ENCODE measurements at places on chromosomes 11 and 22.

DNA sequence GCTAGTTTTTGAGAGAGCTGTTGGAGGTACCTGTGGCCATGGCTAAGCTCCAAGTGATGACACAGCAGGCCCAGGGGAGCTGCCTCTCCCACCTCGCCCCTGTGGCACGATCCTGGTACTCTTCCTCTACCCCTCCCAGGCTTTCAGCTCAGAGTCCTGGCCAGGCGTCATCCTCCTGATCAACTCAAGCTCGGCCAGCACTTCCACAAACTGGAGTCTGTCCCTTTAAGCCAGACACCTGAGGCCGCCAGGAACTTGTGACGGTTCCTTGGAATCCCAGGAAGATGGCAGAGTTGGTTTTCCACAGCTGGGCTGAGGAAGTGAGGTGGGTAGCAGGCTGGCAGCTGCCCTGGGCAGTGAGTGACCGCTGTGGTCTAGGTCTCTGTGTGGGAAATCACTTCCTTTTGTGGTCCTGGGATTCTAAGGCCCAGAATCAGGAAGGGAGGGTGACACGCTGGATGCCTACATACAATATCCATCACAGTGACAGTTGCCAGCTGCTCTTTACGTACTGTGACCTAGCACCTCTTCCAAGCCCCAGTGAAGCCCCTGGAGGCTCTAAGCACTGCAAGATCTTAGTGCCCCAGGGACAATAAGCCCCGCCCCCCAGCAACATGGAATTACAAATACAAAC lies 3.2 kb upstream of the CST6 start:
- no peak for DNase-seq

DNA sequence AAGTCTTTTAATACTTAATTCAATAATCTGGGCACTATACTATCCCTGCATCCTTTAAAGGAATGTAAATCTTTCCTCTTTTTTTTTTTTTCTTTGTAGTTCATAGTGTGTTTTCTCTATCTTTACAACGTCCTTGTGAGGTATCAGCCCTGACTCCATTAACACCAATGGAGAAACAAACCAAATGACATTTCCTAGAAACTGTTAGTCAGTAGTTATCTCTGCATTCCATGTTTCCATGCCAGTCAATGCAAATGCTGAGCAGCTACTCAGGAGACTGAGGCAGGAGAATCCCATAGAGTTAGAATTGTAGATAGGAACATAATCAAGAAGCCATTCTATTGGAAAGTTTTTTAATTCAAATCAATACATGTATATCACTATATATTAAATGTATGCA lies 182.2 kb downstream of the ARHGAP42 start:
- no peak for DNase-seq

- DNase-seq = no peak
These were observed 258.3 kb downstream of the NTM start for GRCh38 chr11:131628739-131629138.

- no peak for DNase-seq
These were observed 59.6 kb downstream of the ZNRF3 start for GRCh38 chr22:28942801-28943500.

DNA sequence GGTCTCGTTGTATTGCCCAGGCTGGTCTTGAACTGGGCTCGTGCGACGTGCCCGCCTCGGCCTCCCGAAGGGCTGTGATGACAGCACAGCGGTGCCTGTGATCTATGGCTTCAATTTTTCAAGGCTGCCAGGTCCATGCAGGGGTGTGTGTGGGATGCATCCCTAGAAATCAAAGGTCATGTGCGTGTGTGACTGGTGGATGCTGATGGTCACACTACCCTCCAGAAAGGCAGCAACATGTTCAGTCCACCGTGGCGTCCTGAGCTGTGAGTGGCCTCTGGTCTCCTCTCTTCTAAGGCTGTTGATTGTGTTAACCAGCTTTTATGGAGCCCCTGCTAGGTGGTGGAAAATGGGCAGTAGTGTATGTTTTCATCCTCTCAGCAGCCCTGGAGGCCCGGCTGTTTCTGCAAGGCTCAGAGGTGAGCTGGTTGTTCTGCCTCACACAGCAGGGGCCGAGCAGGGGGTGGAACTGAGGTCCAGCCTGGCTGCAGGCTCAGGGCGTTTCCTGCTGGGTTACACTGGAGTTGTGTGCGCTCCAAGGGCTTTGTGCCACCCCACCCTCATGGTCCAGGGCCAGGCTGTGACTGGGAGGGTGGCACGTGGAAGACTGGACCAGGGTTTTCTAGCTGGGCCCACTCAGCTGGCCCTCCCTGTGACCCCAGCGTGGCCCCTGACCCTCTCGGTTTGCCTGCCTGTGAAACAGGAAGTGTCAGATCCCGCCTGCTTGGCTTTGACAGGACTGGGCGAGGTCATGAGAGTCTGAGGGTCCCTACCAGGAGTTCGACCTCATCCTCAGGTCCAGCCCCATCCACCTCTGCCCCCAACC lies 7.7 kb downstream of the BIK start:
- no peak for DNase-seq

DNA sequence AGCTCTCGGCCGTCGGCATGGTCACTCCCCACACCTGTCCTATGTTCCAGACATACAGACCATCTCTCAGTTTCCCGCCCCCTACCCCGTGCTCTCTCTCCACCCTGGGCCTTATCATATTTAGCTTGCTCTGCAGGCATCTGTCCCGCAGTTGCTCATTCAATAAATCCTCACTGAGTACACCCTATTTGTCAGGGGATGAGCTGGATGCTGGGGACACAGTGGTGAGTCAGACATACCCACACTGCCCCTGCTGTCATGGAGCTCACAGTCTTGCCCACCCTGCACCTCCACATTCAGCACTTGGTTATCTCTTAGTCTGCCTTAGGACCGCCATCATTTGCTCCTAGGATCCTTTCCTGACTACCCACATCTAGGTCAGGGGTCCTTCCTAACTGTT lies 313.8 kb downstream of the LARGE1 start:
- no peak for DNase-seq
